ENCODE measurements at places on chromosomes 1 and 21. TPM values are rescaled to one million over a fixed set of nuclear protein-coding genes. Genes with fewer than 3 reads are reported as not detected.

Gene RNF207
- total RNA-seq = 8.9 TPM

Gene PDZK1
- 0.33 TPM for total RNA-seq

Gene GJA5
- total RNA-seq = 2.0 TPM

Gene RGS16
- 0.33 TPM for total RNA-seq

Gene CFHR1
- total RNA-seq = 0.48 TPM

Gene LDLRAD1
- total RNA-seq = not detected

Gene CFHR4
- total RNA-seq = not detected

Gene MYOC
- not detected for total RNA-seq

Gene NUP210L
- total RNA-seq = under 0.01 TPM

Gene NTMT2
- total RNA-seq = not detected

Gene ZNF496
- total RNA-seq = 56.8 TPM

Gene VHLL
- 0.33 TPM for total RNA-seq

Gene LAMB3
- 3.8 TPM for total RNA-seq

Gene ESPN
- 1.3 TPM for total RNA-seq

Gene CD53
- total RNA-seq = not detected

Gene FAM177B
- not detected for total RNA-seq

Gene KRTAP7-1
- not detected for total RNA-seq

Gene GPN2
- 13.1 TPM for total RNA-seq

Gene NRIP1
- 72.1 TPM for total RNA-seq

Gene CFHR5
- total RNA-seq = not detected

Gene DENND2C
- total RNA-seq = 1.3 TPM

Gene MYOM3
- not detected for total RNA-seq

Gene ANGPTL1
- under 0.01 TPM for total RNA-seq

Gene HCN3
- total RNA-seq = 0.65 TPM

Gene KTI12
- total RNA-seq = 11.0 TPM

Gene ABCG1
- 34.7 TPM for total RNA-seq

Gene S100A1
- not detected for total RNA-seq

Gene F13B
- total RNA-seq = not detected

Gene OR6K3
- 0.19 TPM for total RNA-seq

Gene DNM3
- 3.8 TPM for total RNA-seq

Gene SPRR1B
- not detected for total RNA-seq

Gene ZC3H12A
- 5.6 TPM for total RNA-seq

Gene ADAMTSL4
- total RNA-seq = 0.38 TPM

Gene S100A7A
- not detected for total RNA-seq

Gene RGSL1
- total RNA-seq = not detected

Gene ATP1B1
- 24.5 TPM for total RNA-seq

Gene SPRR2A
- total RNA-seq = not detected

Gene RGS18
- not detected for total RNA-seq

Gene CR1L
- total RNA-seq = not detected

Gene PTPN22
- under 0.01 TPM for total RNA-seq

Gene SRRM1
- 59.1 TPM for total RNA-seq

Gene TINAGL1
- total RNA-seq = 655 TPM

Gene RUNX1
- 5.6 TPM for total RNA-seq

Gene ALX3
- total RNA-seq = not detected

Gene RIMS3
- total RNA-seq = under 0.01 TPM

Gene FCRL1
- not detected for total RNA-seq

Gene KIAA0040
- 17.6 TPM for total RNA-seq

Gene FCRL6
- not detected for total RNA-seq

Gene LGR6
- not detected for total RNA-seq

Measured in vein endothelial cell (primary cell).